Muscle of back (tissue), 13 donors: ENCODE measurements at places on chromosomes 3 and 15. TPM values are rescaled to one million over a fixed set of nuclear protein-coding genes. Genes with fewer than 3 reads are reported as not detected.

The UBAP1L gene
- polyA plus RNA-seq: 3.9 TPM

The FETUB gene
- polyA plus RNA-seq: 0.31 TPM

The NEO1 gene
- polyA plus RNA-seq: 53.1 TPM

The SPATA12 gene
- polyA plus RNA-seq: 0.08 TPM

The SLC22A14 gene
- 0.22 TPM for polyA plus RNA-seq

The LINGO1 gene
- 10.9 TPM for polyA plus RNA-seq

The CHRM5 gene
- 0.14 TPM for polyA plus RNA-seq

The IFRD2 gene
- polyA plus RNA-seq: 54.5 TPM

The NISCH gene
- 69.7 TPM for polyA plus RNA-seq

The GHSR gene
- not detected for polyA plus RNA-seq

The SHC4 gene
- polyA plus RNA-seq: 2.2 TPM

The POC1A gene
- 3.9 TPM for polyA plus RNA-seq

DNA sequence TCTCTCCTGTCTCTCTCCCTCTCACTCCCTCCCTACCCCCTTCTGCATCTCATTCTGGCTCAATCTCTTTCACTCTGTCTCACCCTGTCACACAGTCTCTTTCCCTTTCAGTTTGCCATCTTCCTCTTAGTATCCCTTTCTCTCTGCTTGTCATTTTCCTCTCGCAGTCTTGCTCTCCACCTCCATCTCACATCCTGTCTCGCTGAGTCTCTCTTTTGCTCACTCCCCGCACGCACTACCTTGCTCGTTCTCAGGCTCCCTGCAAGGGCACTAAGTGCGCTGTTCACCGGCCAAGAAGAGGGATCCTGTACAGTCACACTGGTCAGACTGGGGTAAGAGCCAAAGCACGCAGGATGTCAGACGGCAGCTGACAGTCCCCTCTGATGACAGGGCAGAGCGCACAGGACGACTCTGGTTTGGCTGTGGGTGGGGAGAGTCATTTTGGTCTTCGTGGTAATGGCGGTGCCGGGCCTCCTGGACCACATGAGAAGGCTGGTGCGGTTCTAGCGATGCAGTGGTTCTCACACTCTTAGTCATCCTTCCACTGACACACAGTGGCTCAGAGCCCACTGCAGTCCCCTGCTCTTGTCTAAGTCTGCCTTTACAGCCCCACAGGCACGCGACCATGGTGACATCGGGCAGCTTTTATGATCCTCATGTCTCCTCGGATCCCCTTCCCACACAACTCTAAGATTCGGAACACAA lies 356.8 kb downstream of the FOXP1 start:
- DNase-seq: no peak

- peak; percentile 15 for DNase-seq
These were observed 1.0 kb upstream of the ONECUT1 start for GRCh38 chr15:52790941-52791751.

- DNase-seq: no peak
These were observed 28.5 kb downstream of the PTPRG start for GRCh38 chr3:61589856-61590255.

DNA sequence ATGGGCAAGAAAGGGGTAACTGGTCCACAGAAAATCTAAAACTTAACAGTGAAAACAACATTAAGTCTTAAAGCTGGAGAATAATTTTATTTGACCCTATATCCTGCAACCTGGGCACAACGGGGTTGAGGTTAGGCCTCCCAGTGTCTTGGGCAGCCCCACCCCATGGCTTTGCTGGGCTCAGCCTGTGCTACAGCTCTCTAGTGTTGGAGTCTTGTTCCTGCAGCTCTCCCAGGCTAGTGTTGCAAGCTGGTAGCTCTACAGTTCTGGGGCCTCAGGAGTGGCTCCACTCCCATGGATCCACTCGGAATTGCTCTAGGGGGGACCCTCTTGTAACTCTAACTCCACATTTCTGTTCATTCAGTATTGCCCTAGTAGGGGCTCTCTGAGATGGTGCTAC lies 24.9 kb upstream of the GNB4 start:
- no peak for DNase-seq

- no peak for DNase-seq
These were observed 64.2 kb downstream of the TNIK start for GRCh38 chr3:171396048-171396447.

DNA sequence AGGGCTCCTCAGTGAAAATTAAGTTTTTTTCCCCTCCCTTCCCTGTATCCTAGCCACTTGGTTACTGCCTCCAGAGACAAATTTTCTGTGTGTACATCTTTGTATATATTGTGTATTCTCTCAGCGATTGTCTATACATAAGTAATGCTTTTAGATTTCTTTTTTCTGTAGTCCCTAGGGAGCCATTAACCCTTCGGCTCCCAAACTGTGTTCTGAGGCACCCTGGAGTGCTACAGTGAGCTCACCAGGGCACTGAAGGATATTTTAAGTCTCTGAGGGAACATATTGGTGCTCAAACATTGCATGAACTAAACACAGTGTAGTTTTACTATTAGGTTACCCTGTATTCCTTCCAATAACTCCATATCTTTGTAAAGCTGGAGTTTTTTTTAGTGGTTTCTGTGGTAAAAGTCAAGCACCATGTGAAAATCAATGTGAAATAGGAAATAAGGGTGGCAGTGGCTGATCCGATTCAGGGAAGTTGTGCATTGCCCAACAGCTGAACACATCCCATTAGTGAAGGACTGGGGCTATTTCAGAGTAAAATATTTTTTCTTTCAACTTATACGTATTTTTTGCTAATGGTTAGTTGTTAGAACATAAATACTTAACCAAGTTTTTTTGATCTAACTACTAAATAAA lies 43.0 kb downstream of the USP13 start:
- DNase-seq: no peak

- peak; percentile 92 for DNase-seq
These were observed 17.8 kb downstream of the TF start for GRCh38 chr3:133763797-133764683.

- DNase-seq: no peak
These were observed 114.6 kb downstream of the LRIG1 start for GRCh38 chr3:66386011-66386924.

DNA sequence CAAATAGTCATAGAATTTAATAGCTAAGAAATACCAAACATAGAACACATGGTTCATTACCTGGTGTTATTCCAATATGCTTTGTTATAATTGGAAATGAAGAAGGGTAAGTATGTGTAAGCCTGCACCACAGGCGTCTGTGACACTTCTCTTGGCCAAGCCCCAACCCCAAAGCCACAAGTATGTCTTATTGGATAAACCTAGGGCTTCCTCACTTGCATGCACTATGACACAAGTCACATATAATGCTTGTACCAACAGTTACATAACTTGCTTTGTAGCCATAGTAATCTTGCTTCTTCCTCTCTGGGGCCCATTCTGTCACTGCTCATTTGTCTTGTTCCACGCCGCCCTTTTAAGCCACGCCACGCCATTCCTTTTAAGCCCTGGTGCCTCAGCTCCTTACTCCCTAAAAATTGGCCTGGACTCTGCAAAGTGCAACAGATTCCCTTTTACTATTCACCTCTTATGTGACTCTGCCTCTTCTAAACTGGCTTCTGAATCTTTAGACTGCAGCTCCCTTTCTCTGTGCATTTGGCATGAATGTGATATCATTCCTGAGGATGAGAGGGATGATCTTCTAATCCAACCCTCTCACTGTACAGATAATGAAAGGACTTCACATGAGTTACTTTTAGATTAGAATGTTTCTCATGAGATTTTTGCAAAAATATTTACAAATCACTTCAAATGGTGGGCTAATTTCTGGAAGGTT lies 48.1 kb upstream of the EPHA3 start:
- DNase-seq: no peak

DNA sequence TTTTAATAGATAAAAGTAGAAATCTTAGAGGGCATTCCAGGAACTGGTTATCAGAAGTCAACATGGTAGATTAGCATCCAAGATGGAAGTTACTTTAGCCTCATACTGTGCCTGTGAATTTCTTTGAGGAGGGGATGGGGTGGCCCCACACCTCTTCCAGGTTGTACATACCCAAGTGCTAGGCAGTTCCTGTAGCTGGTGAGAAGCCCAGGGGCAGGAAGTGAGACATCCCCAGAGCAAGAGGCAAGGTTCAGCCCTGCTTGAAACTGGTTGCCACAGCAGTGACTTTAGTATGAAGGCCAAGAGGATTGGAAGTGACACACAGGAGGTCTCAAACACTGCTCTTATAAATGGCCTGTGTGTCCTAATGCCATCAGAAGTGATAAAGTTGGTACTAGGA lies 11.9 kb downstream of the GTPBP8 start:
- no peak for DNase-seq

DNA sequence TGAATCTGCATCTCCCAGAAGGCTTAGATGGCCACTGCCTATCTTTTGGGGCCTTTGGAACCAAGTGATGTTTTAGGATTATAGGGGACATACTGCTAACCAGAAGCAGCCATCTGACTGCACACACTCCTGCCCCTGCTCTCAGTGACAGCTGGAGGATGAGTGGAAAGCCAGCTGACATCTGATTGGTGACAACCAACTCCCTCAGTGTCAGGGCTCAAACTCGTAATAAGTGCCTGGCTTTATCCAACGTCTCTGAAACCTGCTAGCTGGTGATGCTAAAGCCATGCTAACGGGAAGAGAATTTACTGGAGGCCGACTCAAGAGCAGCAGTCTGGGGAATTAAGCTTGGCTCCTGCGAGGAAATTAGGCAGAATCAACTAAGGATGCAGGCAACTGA lies 35.1 kb downstream of the KY start:
- DNase-seq: no peak

DNA sequence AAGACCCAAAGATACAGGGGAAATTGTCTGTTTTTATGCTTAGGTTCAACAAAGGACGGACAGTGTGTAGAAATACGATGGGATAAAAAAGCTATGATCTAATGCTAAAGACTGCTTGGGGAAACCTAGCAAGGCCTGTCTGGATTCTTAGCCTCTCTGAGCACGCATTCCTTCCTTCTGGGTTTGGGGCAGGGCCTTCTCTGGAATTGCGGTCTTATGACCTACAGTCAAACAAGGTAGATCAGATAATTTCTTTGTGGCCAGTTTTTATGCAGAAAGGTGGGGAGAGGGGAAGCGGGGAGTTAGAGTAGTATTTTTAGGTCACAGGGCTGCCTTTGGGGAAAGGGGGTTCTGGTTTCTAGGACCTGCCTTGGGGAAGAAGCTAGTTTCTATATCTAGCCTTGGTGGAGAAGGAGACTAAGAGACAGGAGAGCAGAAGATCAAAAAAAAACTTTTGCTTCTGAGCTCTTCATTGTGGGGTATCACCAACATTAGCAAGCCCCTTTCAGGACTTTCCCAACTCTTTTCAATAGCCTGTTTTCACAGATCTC lies 39.1 kb upstream of the LIPC start:
- no peak for DNase-seq

DNA sequence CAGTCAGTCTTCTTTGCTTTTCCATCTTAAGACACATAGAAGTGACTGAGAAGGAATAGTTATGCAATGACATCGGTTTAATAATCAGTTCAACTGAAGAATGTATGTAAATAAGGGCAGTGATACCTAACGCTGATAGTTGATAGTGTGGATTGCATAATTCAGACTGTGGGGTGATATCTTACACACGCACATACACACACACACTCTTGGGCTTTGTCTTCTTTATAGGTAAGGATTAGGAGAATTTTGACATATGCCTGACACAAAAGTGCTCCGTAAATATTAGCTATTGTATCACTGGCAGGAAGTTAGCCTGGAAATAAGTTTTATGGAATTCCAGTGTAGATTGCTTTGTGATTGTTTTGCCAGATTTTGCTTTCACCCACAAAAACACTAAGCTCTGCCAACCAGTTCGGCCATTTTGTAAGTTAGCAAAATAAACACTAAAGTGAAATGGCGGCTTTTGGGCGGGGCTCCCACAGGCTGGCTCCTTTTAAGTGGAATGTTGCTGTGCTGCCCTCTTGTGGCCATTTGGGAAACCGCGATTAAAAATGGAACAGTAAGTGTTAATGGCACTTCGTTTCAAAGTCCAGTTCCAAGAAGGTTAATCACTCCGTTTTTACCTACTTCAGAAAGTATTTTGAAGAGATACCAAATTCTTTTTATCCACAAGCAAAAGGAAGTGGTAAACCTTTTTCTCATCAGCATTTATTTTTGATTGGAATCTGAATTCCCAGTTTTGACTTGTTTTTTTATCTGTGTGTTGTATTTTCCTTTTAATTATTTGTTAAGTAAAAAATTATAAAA lies 17.7 kb downstream of the CHD2 start:
- peak; percentile 93 for DNase-seq

- no peak for DNase-seq
These were observed 3.5 kb downstream of the GORASP1 start for GRCh38 chr3:39103791-39104552.

GRCh38 chr15:43911235-43911781 lies 84.5 kb downstream of the WDR76 start:
- DNase-seq: peak; percentile 88

DNA sequence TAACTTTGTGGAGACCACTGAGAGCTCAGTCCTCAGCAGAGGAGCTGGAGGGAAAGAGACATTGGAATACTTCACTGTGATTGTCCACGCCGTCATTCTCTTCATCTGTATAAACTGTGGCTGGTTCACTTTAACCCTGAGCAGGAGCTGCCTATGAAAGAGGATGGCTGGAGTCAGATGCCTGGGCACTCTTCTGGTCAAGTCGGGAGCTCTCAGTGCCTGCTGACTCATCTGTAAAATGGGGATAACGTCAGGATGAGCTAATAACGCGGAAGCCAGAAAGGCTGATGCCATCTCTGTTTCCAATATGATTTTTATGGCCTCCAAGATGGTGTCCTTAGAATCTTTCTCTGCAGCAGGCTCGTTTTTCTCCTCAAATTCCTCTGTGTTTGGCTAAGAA lies 51.6 kb upstream of the MRPS22 start:
- DNase-seq: no peak
